Activated CD4-positive, alpha-beta T cell treated with anti-CD3 and anti-CD28 coated beads, Interleukin-2, amount 10 ng/mL, durations not matched to agents 24 days and 14 days (primary cell): ENCODE measurements at places on chromosomes 12 and 14. TPM values are rescaled to one million over a fixed set of nuclear protein-coding genes. Genes with fewer than 3 reads are reported as not detected.

Gene DHRS2
- 2.4 and 3.1 TPM in 2 replicates for total RNA-seq

Gene DLK1
- total RNA-seq: not detected in 2 replicates

Gene ZBTB25
- 21.8 and 22.2 TPM in 2 replicates for total RNA-seq

Gene ALDH1L2
- 1.3 and 1.5 TPM in 2 replicates for total RNA-seq

Gene FAM90A1
- 0.14 and 0.31 TPM in 2 replicates for total RNA-seq

Gene NOS1
- not detected in 2 replicates for total RNA-seq

Gene FOXG1
- not detected in 2 replicates for total RNA-seq

Gene GPHB5
- total RNA-seq: not detected in 2 replicates

Gene RASAL1
- 0.52 and 1.1 TPM in 2 replicates for total RNA-seq

Gene MYF5
- total RNA-seq: not detected in 2 replicates

Gene ESR2
- total RNA-seq: not detected in 2 replicates

Gene PAX9
- not detected in 2 replicates for total RNA-seq

Gene TBK1
- total RNA-seq: 32.9 and 34.6 TPM in 2 replicates

Gene HOTAIR
- not detected in 2 replicates for total RNA-seq

Gene OTX2
- not detected in 2 replicates for total RNA-seq

Gene AQP6
- not detected in 2 replicates for total RNA-seq

Gene FGF23
- not detected in 2 replicates for total RNA-seq

Gene LPCAT3
- 29.2 and 29.5 TPM in 2 replicates for total RNA-seq

Gene IRAK3
- total RNA-seq: 1.3 and 1.8 TPM in 2 replicates

Gene SERPINA3
- total RNA-seq: not detected in 2 replicates

Gene TOMM20L
- not detected in 2 replicates for total RNA-seq

Gene CLMN
- total RNA-seq: 1.0 and 1.1 TPM in 2 replicates

Gene PRB2
- total RNA-seq: not detected in 2 replicates

Gene TCL1A
- total RNA-seq: not detected in 2 replicates

Gene RIPK3
- total RNA-seq: 12.0 and 13.9 TPM in 2 replicates

Gene HOXC11
- total RNA-seq: not detected in 2 replicates

Gene TSHR
- not detected in 2 replicates for total RNA-seq

Gene DEGS2
- total RNA-seq: 0.09 and 0.35 TPM in 2 replicates

Gene SELPLG
- 47.4 and 49.4 TPM in 2 replicates for total RNA-seq

Gene CERS5
- total RNA-seq: 62.6 and 66.5 TPM in 2 replicates

Gene TPH2
- not detected in 2 replicates for total RNA-seq

Gene POTEG
- not detected in 2 replicates for total RNA-seq

Gene RAD9B
- 0.37 and 0.95 TPM in 2 replicates for total RNA-seq

Gene TAS2R50
- 0.56 and 1.0 TPM in 2 replicates for total RNA-seq

Gene NTS
- total RNA-seq: not detected in 2 replicates

Gene OAS2
- 111 and 118 TPM in 2 replicates for total RNA-seq

Gene SLC25A21
- total RNA-seq: not detected in 2 replicates

Gene SSPN
- total RNA-seq: not detected in 2 replicates

Gene CAPRIN2
- 8.6 and 12.2 TPM in 2 replicates for total RNA-seq

Gene KLRC1
- total RNA-seq: not detected in 2 replicates

Gene CCDC198
- not detected in 2 replicates for total RNA-seq

Gene NR1H4
- not detected in 2 replicates for total RNA-seq

Gene LTB4R
- total RNA-seq: 12.2 and 14.2 TPM in 2 replicates

Gene C1R
- 1.4 and 2.5 TPM in 2 replicates for total RNA-seq

Gene MYF6
- total RNA-seq: not detected in 2 replicates
